ENCODE measurements at places on chromosomes 16 and 17.

GRCh38 chr16:72807245-72807644, 240.7 kb downstream of the ZFHX3 start:
- DNase-seq, result no peak

GRCh38 chr17:13759518-13760335, 158.0 kb upstream of the HS3ST3A1 start:
- no peak for DNase-seq

GRCh38 chr17:17983376-17983775, 10.7 kb downstream of the DRC3 start:
- DNase-seq, result no peak

GRCh38 chr16:49884033-49885015, 28.4 kb upstream of the ZNF423 start:
- no peak for DNase-seq

Data from stimulated activated CD4-positive, alpha-beta T cell treated with anti-CD3 and anti-CD28 coated beads, Interleukin-1b, Interleukin-23, amount 100 ng/mL, for 1 hour (primary cell).